T-helper 17 cell (primary cell): ENCODE measurements at places on chromosomes 4 and X.
A peak's percentile ranks its signal among the peaks of the same experiment; 100 is the strongest.

DNA sequence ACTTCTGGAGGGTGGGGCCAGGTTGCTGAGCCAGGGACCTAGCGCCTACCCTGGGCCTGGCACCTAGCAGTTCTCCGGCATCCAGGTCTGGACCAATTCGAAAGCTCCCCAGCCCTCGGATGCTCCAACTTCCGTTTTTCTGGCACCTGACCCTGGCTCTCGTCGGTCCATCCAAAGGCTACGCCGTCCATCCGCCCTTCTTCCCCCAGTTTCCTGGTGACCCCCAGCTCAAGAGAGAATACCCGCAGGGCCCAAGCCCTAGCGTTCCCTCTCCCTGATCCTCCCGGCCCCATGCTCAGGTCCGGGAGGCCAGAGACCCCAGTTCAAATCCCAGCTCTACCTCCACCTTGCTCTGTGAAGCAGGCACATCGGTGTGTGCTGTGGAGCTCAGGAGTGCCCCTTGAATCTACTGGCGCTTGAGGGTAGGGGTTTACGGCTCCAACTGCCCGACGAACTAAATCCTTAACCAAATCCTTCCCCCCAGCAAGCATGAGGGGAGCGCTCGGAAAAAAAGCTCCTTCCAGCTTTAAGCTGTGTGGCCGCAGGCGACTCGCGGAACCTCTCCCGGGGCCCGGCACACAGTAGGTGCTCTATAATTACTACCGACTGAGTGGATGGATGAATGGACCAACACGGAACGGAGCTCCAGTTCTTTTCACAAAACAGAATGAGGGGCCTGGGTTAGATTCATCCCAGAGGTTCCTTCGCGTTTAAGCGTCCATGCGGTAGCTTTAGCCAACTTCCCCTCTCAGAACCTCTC is 1.1 kb downstream of the CRMP1 start:
- no peak for DNase-seq
- H3K4me1 ChIP-seq = peaks cover 8% of the 10 kb centered on the region
- peaks cover 59% of the 10 kb centered on the region for H3K27me3 ChIP-seq
- no peak overlapping the region for H3K27ac ChIP-seq
- no peak overlapping the region for H3K4me3 ChIP-seq
- H3K36me3 ChIP-seq = peaks cover 4% of the 10 kb centered on the region

GRCh38 chrX:38102875-38103274 is 96.5 kb downstream of the SYTL5 start:
- H3K4me3 ChIP-seq = no peak overlapping the region
- DNase-seq = no peak
- H3K27me3 ChIP-seq = no peaks in the 10 kb centered on the region
- H3K36me3 ChIP-seq = no peaks in the 10 kb centered on the region
- peak overlapping the region; percentile 80 for H3K27ac ChIP-seq
- H3K4me1 ChIP-seq = peaks cover 10% of the 10 kb centered on the region

GRCh38 chr4:19531906-19532848 is 719.5 kb upstream of the SLIT2 start:
- H3K4me1 ChIP-seq = no peaks in the 10 kb centered on the region
- no peaks in the 10 kb centered on the region for H3K36me3 ChIP-seq
- no peak overlapping the region for H3K27ac ChIP-seq
- H3K27me3 ChIP-seq = no peaks in the 10 kb centered on the region

DNA sequence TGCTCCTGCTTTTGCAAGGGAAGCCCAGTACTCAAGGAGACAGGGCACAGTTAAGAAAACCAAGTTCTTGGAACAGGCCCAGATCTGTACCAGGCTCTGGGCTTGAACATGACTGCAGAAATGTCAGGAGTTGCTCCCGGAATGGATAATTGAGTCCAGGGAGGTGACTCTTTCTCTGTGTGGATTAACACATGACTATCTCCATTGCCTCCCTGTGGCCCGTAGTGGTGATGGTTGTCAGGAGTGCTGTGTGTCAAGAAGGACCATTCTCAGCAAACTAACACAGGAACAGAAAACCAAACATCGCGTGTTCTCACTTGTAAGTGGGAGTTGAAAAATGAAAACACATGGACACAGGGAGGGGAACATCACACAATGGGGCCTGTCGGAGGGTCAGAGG is 39.9 kb downstream of the CCKAR start:
- peaks cover 2% of the 10 kb centered on the region for H3K4me1 ChIP-seq
- peaks cover 5% of the 10 kb centered on the region for H3K27me3 ChIP-seq
- DNase-seq = no peak

DNA sequence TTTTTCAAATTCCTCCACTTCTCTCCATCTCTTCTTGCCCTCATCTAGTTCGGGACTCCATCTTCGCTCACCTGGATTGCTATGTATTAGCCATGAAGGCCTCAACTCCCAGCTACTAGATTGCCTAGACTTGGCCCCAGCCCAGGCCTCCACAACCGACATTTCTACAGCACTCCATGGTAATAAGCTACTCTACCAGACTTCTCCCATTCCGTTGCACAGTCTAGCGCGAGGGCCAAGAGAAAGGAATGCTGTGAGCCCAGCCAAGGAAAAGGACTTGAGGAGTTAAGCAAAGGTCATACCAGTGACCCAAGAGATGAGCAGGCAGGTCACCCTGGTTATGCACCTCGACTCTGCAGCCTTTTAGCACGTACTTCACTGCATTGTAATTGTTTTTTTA is 75.6 kb downstream of the SOWAHB start:
- H3K27ac ChIP-seq = no peak overlapping the region
- H3K27me3 ChIP-seq = peaks cover 17% of the 10 kb centered on the region
- no peak overlapping the region for H3K4me3 ChIP-seq
- no peaks in the 10 kb centered on the region for H3K4me1 ChIP-seq

DNA sequence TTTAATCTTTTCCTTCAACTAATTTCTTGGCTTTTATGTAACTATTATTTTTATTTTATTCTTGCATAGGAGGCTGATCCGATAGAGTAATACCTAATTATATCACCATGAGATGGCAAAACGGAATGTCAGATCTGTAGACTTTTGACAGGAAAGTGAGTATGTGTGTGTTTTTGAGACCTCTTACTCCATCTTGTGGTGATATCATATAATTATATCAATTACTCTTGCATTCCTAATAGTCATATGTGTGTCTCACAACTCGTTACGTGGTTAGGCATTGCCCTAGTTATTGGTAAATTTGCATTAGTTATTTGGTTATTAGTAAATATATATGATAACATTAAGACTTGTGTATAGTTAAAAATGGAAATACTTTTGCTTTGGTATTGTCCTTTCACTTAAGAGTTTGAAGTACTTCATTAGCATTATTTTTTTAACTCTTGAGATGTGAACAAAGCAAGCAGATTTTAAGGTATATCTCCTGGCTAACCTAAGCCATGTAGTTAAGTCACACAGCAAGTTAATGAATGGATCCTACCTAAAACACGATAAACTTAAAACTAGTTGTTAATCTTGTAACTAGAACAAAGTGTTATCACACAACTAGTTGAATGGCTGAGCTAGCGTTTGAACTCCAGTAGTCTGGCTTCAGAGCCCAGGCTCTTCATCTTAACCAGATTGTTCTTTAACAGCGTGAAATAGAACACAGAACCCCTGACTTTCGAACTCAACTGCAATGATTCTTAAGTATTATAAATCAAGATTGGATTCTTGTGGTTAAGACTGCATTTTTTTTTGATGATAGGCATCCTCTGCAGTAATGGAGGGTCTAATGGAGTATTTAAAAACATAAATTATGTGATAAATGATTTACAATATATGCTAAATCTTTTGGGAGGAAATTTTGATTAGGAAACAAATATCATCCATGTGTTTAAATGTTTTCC is 67.1 kb downstream of the PGRMC2 start:
- DNase-seq = no peak
- no peak overlapping the region for H3K27ac ChIP-seq
- no peak overlapping the region for H3K4me3 ChIP-seq
